GDM1 (cell line): ENCODE measurements at places on chromosomes 6 and 20.

DNA sequence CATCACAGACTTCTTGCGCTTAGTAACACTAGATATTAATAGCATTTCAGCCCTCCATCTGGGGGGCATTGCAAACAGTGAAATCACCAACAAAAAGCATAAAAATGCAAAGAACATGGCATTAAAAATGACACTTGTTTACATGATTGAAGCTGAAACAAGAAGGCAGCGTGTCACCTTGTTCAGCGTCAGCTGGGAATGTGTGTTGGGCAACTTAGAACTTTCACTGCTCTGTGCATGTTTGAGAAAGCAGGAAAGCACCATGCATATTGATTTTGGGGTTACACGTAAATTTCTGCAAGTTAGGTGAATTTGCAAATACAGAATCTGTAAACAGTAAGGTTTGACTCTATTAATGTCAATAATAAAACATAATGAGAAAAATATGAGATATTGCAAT, 162.9 kb downstream of the SOX4 start:
- DNase-seq: no peak

DNA sequence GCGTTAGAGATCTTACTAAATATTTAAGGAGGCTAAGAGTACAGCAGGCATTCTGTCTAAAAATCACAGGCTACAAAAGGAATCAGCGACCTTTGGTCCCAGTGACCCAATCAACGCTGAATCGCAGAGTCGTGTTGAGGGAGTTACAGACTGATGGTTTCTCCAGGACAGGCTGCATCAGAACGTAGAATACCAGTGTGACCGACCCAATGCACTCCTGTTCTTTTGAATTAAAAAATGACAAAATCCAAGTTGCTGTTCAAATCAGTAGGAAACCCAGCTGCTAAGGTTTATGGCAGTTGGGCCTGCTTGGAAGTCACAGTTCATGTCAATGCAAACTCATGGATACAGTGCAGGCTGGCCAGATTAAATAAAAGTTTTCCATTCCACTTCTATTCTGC, 155.8 kb upstream of the AFDN start:
- DNase-seq: no peak

DNA sequence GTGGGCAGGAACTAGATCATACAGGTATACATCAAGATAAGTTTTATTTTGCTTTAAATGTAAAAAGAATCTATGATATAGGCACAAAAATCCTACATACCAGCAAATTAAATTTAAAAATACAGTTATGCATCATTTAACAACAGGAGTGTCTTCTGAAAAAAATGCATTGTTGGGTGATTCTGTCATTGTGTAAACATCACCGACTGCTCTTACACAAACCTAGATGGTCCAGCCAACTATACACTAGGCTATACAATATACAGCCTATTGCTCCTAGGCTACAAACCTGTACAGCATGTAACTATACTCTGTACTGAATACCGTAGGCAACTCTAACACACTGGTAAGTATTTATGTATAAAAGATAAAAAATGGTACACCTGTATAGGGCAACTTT, 139.4 kb downstream of the RNGTT start:
- no peak for DNase-seq

GRCh38 chr6:106538145-106538544, 91.2 kb downstream of the RTN4IP1 start:
- DNase-seq: no peak

DNA sequence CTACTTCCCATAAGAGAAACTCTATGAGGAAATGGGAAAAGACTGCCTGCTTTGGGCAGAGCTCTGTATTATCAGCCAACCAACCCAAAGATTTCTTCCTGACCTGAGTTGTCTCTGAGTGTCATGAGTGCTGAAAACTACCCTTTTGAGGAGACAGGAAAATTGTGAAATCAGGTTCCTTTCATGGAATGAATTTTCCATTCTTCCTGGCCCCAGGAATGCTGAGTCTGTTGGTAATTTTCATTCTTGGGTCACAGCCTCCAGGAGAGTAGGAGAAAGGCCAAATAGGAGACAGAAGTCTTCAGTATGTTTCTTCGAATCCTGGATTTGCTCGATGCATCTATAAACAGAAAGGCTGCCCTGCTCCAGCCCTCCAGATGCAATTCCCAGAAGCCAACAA, 53.6 kb downstream of the SCML4 start:
- DNase-seq: no peak

DNA sequence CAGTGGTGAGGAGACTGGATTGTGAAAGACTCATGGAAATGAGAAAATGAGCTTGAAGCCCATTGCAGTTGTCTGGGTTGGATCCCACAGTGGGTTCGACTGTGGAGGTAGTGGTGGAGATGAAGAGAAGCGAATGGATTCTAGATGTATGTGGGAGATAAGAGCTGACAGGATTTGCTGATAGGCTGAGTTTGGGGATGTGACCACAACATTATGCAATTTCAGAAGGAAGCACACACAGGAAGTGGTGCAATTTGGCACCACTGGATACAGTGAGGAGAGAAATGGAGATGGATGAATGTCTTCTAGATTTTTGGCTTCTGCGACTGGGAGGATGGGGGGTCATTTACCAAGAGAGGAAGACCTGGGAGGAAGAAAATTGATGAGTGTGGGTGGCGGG, 64.4 kb upstream of the MAFB start:
- DNase-seq: no peak

GRCh38 chr6:164296411-164296810, 881.9 kb downstream of the QKI start:
- no peak for DNase-seq

DNA sequence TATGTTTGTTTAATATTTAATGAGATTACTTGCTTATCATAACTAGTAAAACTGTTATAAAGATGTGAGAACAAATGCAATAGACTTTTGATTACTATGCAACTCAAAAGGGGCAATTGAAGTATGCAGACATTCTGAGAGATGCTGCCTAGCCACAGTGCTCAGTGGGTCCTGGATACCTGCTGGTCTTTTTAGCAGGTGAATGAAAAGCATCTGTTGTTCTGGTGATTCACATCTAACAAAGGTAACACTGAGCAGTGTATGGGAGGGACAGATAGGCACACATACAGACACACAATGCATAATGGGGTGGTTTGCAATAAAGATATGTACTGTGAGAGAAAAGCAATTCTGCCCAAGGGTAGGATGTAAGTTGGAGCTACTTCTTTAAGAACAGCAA, 46.9 kb downstream of the OGFRL1 start:
- DNase-seq: no peak

DNA sequence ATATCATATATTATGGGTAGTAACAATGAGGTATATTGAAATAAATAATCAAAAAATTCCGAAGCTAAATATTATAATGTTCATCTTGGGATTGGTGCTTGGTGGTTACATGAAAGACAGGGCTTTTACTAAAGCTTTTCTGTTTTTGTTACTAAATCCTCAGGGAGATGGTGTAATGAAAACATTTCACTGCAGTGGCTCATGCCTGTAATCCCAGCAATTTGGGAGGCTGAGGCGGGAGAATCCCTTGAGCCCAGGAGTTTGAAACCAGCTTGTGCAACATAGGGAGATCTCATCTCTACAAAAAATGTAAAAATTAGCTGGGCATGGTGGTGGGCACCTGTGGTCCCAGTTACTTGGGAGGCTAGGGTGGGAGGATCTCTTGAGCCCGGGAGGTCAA, 42.9 kb downstream of the AFG1L start:
- no peak for DNase-seq

DNA sequence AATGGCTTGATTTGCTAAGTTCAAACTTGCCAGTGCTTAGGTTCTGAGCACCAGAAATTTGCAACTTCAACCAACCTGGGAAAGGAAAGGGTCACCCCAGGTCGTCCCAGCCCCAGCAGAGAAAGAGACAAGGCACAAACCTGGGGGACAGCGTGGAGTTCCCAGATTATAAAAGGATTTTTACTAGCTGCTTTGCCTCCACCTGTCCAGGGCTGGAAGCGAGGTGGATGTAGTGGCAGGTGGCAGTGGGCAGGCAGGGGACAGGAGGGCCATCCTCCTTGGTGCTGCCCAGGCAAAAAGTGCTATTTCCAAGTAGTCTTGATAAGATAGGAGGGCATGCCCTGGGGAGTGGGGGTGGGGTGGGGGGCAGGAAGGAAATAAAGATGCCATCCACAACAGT, 4.9 kb downstream of the PAX1 start:
- DNase-seq: no peak

GRCh38 chr20:1185790-1186334, 1.1 kb upstream of the TMEM74B start:
- peak; percentile 55 for DNase-seq

GRCh38 chr6:151143806-151144205, 96.0 kb upstream of the AKAP12 start:
- no peak for DNase-seq

- no peak for DNase-seq
These were observed 368.9 kb upstream of the SULF2 start for GRCh38 chr20:48154040-48154765.

- no peak for DNase-seq
These were observed 549.0 kb downstream of the CDH26 start for GRCh38 chr20:60507087-60507694.

DNA sequence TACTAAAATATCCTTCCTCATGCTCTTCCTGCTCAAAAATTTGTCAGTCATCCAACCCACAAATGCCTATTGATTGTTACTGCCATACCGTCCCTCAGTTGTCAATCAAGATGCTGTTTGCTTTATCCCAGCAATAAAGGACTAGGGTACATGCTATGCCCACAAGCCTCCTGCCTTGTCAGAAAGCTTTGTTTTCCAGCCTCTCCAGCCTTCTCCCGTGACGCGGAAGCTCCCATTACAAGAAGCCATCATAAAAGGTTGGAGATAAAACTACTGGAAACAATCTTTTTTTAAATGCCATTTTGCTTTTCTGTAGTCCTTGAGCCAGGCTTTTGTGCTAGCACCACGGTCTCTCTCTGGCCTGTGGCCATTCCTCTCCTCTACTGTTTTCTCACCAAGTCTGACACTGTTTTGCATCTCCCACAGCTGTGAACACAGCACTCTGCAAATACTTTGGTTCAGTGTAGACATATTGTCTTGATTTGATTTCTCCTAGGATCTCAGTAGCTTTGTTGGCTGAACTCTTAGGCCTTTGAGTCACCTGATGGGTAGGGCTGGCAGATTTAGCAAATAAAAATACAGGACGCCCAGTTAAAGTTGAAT, 495.7 kb upstream of the JARID2 start:
- no peak for DNase-seq

- DNase-seq: no peak
These were observed 165.0 kb downstream of the SMOC2 start for GRCh38 chr6:168605964-168606363.

DNA sequence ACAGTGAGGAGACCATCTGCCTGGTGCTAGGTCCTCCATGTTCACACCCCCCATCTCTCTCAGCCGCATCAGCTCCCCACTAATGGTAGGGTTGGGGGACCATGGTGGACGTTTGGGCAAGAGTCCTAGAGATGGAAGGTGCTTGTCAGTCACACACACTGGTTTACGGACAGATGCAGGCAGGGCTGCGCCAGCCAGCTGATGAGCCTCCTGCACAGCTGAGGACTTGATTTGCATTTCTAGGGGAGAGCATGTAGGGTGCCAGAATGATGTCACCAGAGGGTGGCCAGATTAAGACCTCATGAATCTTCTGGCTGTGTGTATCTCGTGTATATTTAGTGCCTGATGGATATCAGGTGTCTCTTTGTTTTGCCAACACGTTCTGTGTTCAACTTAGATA, 28.6 kb downstream of the CST8 start:
- DNase-seq: no peak

DNA sequence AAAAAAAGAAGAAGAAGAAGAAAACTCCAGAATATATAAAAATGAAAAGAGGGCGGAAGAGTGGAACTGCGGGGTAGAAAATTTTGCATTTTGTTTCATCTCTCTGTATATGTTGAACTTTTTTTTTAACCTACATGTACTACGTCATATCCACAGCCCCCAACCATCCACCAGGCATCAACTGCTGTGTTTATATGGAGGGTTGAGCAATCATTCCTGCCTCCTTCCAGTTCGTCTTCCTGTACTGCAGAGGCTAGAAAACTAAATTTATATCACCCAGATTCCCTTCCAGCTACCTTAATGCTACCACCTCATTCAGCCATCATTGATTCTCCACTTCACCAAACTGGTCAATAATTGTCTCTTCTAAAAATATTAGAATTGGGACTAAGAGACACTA, 9.5 kb upstream of the SIGLEC1 start:
- no peak for DNase-seq

DNA sequence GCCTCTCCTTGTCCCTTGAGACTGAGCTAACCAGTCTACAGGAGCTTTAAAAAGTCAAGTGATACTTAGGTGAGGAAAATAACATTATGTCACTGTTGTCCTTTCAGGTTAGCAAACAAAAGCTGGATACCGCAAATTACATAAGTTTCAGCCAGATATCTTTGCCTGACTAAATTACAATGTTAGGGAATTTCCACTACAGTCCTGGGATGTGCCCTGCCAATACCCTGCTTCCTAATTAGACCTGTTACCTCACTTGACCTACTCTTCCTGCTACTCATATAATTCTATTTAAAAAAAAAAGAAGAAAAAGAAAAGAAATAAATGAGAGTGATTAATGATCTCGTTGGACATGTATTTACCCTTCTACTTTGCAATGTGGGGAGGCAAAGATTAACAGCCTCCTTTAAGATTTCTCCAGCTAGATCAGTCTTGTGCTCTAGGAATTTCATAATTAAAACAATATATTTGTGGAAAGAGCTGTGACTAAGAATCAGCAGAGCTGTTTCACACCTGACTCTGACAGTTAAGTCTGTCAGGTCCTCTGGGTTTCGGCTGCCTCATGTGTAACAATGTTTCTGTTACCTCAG, 318.9 kb downstream of the HDGFL1 start:
- DNase-seq: no peak

GRCh38 chr6:38492031-38492430, 147.7 kb downstream of the BTBD9 start:
- no peak for DNase-seq

DNA sequence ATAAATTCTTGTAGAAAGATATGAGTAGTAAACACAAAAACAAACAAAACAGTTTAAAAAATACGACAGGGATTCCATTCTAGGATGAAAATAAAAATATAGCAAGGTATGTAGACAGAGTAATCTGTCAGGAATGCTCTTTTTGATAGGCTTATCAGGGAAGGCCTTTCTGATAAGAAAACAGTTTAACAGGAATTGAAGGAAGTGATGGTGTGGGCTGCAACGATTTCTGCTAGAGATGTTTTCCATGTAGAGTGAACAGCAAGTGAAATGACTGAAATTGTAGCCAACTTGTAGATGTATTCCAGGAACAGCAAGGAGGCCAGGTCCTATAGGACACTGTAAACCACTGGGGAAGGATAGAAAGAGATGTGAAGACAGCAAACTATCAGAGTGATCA, 689.7 kb upstream of the GJE1 start:
- no peak for DNase-seq

GRCh38 chr6:42010185-42010891, 40.0 kb upstream of the TAF8 start:
- peak; percentile 71 for DNase-seq
